ENCODE measurements at places on chromosomes 11 and 22.
A peak's percentile ranks its signal among the peaks of the same experiment; 100 is the strongest.

- no peak for DNase-seq
Measured at GRCh38 chr22:39214006-39214382, 30.8 kb downstream of the PDGFB start.

DNA sequence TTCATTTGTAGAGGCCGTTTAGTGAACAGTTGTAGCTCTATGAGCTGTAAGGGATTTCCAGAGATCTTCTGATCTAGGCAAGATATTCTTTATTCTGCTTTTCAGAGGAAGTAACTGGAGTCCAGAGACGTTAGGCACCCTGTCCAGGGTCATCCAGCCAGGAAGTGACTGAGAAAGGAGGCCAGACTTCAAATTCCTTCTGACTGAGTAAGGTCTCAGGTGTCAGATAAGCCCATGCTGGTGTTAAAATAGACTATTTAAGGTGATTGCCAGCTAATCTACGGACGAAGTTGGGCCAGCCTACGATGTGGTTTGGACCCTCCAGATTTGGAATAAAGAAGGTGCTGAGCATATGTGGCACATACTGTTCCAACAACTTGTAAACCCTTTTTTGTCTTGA, 54.6 kb downstream of the GRIK4 start:
- peak; percentile 74 for DNase-seq

- DNase-seq = no peak
Measured at GRCh38 chr22:35638001-35638400, 10.2 kb upstream of the APOL6 start.

GRCh38 chr11:76808996-76809395, 25.8 kb downstream of the TSKU start:
- peak; percentile 38 for DNase-seq

DNA sequence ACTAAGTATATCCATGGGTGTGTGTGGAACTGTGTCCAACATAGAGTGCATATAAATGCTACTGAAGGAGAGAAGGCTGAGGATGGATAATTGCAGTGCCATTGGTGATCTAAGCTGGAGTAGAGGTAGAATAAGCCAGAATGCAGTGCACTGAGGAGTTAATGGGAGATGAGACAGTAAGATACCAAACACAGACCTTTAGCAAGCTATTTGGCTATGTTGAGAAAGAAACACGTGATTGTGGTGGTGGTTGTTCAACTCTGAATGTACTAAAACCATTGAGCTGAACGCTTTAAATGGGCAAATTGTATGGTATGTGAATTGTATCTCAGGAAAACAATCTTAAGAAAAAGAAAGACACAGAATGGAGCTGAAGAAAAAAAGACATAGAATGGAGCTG, 22.8 kb downstream of the JAML start:
- no peak for DNase-seq

GRCh38 chr11:47243454-47243853, 5.2 kb downstream of the ACP2 start:
- DNase-seq = no peak

- peak; percentile 86 for DNase-seq
Measured at GRCh38 chr11:22192289-22192641, 620 bp upstream of the ANO5 start.

DNA sequence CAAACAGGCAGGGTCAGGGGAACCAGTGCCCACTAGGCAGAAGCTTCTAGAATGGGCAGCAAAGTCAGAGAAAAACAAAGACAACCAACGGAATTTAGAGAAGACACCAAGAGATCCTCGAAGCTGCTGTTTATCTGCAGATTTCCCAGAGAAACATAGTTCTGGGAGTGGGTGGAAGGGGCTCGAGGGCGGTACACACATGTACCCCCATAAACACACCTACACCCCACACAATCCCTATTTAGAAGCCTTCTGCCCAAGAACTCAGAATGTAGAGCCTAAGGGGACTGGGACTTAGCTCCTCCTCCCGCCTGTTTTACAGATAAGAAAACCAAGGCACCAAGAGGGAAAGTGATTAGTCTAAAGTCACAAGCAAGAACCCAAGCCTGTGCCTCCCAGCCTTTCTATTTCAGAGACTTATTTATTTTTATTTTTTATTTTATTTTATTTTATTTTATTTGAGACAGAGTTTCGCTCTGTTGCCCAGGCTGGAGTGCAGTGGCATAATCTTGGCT, 6.4 kb downstream of the NPTXR start:
- no peak for DNase-seq

GRCh38 chr22:37519268-37520195, at the start of gene CARD10:
Gene CARD10, minus strand, starts transcription at chr22:37519415. Its CDS starts 215 bp downstream, at chr22:37519200.
- peak; percentile 78 for DNase-seq

DNA sequence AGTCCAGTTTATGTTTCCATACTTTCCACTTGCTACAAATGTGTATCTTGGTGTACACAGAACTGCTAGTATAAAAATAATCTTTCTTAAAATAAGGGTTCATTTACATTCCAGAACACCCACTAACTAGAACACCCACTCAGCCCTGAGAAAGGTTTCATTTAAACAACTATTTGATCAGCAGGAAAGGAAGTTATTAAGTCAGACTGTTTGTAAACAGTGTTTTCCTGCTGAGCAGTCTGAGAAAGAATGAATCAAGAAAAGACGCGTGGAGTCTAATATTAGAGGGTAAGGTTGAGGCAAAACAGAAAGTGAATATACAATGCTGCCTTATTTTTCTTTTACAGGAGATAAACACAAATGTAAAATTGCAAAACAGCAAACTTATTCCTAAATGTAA, 32.7 kb downstream of the NARS2 start:
- no peak for DNase-seq

- peak; percentile 63 for DNase-seq
Measured at GRCh38 chr11:27328614-27329013, 34.4 kb downstream of the CCDC34 start.

GRCh38 chr11:14111496-14111895, 149.0 kb downstream of the SPON1 start:
- DNase-seq = no peak

- no peak for DNase-seq
Measured at GRCh38 chr11:6129635-6130034, 22.2 kb downstream of the OR56B4 start.

DNA sequence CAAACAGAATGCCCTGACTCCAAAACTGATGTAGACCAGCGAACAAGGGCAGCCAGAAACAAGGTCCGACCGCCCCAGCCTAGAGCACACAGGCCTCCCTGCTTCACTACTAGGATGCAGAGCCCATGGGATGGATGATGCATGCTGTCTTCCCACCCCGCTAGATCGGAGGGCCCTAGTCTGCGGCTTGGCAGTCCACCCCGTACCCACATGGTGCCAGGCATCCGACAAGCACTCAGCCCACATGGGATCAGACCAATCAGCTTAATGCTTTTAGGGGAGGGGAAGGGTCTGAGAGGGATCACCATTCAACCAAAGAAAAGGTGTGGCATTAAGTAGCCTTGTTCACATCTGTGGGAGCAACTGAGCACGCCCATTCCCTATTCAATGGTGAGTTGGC, 30.6 kb downstream of the PISD start:
- DNase-seq = no peak

- DNase-seq = peak; percentile 42
Measured at GRCh38 chr22:36938028-36938425, 24.6 kb downstream of the CSF2RB start.

DNA sequence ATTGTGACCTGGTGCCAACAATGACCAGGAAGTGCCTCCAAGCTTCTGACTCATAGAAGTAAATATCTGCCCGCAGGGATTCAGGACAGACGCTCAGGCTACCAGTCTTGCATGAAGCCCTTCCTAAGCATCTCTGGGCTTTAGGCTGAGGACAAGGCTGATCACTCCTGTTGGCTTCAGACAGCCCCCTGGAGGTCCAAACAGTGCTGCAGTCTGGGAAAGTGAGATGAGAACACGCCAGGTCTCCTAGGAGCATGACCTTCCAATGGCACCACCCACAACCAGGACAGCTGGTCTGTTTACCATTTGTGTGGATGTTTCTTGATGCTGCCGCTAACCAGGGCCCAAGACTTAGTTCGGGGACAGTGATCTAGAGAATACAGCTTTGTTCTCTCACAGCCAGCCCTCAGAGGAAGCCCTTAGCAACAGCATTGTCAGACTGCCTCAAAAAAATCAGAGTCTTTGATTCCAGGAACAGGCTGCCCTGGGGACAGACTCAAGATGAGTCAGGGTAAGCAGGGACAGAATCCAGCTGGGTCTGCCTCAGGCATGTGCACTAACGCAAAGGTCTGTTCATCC, 111.2 kb downstream of the ZNF280B start:
- peak; percentile 70 for DNase-seq

GRCh38 chr22:25027043-25027906, 74.8 kb downstream of the KIAA1671 start:
- no peak for DNase-seq

DNA sequence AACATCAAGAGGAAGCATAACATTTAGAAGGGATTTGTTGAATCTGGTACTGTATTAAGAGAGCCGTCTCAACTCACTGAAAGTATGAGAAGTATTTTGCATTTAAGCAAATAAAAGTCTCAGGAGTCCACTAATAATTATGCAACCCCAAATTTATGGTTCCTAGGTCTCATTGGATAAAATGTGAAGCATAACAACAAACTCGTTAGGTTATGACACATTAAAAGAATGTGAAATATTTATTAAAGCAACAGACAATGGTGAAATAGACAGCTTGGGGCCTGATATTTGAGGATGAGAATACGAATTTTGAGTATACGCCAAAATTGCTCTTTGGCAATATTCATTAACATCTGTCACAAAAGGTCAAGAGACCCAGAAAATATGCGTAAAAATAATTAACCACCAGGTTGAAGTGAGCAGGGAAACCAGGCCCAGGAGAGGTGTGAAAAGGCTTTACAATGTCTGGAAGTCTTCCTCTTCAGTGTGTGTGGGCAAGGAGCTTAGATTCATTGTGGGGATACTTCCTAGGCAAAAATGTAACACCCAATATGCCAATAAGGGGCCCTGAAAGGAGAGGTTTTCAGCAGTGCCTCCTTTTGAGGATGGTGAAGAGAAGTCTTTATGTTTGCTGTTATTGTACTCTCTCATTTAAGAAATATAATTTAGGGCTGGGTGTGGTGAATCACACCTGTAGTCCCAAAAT, 89.2 kb downstream of the FDX1 start:
- DNase-seq = no peak

GRCh38 chr11:75541193-75542087, 15.7 kb upstream of the GDPD5 start:
- no peak for DNase-seq

GRCh38 chr22:28911777-28912669, 28.7 kb downstream of the ZNRF3 start:
- no peak for DNase-seq

- DNase-seq = no peak
Measured at GRCh38 chr11:122207505-122207904, 91.5 kb upstream of the BLID start.

- DNase-seq = no peak
Measured at GRCh38 chr11:131874070-131874469, 503.7 kb downstream of the NTM start.

DNA sequence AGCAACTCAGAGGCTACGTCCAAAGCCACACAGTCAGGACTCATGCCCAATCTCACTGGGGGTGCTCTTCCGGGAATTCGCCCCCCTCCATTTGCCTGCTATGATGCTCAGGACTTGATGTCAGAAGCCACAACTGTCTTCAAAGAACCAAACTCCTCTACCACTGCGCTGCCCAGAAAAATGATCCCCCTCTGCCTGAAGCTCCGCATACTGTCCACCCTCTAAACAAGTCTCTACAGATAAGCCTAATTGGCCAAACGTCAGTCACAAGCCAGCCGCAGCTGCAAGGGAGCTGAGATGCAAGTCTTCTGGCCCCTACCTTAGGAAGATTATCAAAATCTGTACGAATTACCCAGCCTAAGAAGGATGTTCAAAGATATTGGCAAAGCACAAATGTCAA, 294.6 kb downstream of the BUD13 start:
- no peak for DNase-seq

DNA sequence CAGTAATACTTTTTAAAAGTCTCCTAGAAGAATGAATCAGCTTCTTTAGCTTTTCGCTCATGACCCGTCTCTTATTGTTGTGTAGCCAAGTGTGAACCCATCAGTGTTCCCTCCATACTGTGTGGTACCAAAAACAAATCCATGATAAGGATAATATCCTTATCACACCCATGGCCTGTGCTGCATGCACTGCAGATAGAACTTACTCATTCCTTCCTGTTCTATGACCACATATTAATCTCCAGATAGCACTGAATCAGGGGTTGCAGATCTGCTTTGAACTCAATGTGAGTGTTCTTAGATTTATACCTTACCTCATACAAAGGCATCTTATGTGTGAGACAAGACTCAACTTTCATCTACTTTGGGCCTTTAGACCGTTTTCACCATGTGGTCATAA, 373.4 kb downstream of the JRKL start:
- no peak for DNase-seq

DNA sequence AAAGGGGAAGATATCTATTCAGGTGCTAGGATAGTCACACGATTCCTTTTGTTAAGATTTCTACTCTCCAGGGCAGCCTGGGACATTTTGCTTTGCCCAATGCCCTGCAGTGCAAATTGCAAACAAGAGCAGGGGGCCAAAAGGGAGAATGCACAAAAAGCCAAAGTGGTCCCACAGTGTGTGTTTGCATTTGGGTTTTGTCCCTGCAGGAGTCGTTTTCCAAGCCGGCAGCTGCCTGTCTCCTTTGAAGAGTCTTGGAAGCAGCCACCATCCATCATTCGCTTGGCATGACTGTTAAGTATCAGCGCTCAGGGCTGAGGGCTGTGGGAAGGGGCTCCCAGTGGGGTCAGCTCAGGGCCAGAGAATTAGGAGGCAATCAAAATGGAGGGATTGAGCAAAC, 184.7 kb downstream of the MIAT start:
- peak; percentile 43 for DNase-seq

DNA sequence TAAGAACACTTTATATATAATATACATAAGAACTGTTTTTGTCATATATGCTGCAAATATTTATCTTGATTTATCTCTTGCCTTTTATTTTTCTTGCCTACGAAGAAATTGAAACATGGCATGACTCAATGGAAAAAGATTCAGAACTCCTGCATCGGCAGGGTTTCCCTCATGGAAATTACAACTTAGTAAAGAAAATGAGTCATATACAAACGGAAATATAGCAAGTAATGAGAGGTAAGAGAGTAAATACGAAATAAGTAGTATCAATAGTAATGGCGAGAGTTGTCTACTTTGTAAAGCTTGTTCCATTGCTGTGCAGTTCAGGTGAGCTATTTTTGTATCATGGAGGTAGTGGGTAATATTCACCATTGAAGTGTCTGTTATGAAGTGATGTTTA, 350.4 kb downstream of the DDX10 start:
- no peak for DNase-seq

GRCh38 chr11:44529895-44530412, 35.5 kb upstream of the CD82 start:
- DNase-seq = no peak

DNA sequence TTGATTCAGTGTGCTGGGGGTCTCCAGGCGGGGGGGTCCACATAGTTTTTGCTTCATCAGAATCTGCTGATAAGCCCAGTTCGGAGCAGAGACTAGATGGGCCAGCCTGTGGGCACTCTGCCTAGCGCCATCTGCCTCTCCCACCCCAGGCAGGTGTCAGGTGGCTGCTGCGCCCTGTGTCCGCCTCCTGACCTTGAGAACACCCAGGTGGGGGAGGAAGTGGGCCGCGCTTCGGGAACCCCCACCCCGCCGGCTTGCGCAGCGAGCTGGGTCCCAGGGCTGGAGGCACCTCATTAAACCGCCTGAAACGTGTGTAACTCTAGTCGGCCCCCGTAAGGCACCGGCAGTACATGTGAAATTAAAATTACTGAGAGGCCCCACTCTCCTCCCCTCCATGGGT, 113.6 kb downstream of the KCNQ1 start:
- peak; percentile 28 for DNase-seq
